ENCODE measurements at places on chromosomes 16 and 17.

GRCh38 chr16:85395207-85395912, 217.8 kb upstream of the GSE1 start:
- DNase-seq = peak; percentile 65

GRCh38 chr17:64176556-64176955, 46.6 kb upstream of the ERN1 start:
- no peak for DNase-seq

DNA sequence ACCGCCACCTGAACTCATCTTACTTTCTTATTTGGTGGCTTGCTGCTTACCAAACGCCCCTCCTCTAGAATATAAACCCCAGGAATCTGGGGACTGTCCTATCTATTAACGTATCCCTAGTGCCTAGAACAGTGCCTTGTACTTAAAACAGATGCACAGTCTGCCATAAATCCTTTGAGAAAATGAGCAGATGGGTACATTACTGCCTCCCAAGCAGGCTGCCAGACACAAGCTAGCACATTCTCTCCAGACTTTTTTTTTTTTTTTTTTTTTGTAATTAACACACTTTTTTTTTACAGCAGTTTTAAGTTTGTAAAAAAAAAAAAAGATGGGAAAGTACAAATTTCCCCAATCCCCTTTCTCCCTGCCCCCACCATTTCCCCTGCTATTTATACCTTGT, 57.3 kb upstream of the RPL38 start:
- no peak for DNase-seq

DNA sequence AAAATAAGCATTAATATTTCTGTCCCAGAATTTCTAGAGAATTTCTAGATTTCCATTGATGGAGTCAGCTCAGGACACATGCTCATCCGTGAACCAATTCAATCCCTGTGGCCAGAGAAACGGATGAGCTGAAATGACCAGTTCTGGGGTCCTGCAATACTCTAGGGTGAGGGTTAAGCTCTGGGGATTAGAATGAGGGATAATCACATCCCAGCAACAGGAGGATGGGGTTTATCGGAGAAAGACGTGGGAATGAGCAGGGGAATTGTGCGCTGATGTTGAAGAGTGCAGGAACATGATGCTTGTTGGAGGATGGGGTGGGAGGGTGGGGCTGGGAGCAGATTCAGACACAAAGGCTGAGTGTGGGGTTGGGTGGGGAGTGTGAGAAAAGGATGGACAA, 64.1 kb downstream of the SLC5A11 start:
- DNase-seq = no peak

DNA sequence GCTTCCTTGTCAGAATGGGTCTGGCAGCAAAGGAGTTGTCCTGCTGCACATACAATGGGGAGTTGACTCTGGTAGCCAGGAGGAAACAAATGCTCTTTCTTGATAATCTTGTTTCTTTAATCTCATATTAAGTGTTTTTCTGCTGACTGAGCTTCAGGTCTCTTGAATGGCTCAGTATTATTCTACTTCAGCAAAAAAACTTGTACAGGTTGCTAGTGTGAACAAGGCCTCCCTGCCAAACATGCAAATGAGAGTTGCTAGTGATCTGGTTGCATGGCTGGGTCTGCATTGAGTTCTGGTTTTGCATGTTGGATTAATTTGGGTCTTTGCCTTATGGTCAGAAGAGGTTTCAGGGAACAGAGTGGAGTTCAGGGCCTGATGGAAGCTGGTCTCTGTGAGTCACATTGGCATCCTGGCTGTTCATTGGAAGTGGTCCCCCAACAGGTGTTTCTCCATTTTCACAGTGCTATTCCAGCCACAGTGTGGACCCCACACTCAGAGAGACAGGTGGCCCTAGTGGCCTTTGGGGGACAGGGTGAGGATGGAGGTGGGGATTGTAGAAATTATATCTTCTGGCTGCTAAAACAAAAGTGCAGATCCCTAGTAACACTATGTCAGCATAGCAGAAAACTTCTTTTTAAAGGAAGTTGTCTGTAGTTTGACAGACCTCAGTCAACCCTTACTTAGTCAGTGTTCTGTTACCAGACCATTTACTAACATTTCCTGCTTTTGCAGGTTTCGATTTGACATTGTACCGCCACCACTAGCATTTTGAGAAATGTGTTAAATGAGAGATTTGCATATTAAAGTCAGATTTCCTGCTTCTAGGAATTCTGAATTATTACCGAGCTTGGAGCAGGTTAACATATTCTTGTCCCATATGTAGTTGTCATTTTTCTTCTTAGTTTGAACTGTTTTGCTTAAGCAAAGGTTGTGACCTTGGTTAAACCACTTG, 47.1 kb downstream of the EPN2 start:
- peak; percentile 56 for DNase-seq

DNA sequence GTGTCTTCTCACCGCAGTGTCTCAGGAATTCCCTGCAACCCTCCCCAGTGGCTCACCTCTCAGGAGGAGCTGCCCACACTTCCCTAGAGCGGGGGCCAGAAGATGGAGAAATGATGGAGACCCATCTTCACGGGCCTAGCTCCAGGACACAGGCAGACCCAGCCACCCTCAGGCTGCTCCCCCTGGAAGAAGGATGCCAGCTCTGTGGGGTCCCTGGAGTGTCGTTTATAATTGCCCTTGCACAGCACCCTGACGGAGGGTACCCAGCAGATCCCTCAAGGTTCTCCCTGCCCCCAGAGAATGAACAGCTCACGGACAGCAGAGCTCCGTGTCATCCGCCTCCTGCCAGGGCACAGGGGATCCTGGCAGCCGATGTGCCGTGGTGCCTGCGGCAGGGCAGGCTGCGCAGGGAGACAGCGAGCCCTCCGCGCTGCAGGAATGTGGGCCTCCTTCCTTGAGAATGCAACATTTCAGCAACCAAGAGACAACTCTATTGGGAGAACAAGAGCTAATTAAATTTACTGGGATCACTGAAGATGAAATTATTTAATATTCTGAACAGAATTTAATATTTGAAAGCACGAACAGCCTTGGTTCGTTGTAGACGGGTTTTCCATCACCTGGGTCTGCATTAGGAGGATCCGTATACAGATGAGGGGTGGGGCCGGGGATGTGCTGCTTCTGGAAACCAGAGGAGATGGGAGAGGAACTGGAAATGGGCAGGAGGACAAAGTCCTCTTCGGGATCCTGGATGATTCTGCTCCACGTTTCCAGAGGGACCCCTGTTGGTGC, 21.0 kb upstream of the RBFOX3 start:
- no peak for DNase-seq

- DNase-seq = no peak
These were observed 9.9 kb downstream of the ITPRIPL2 start for GRCh38 chr16:19123535-19124178.

DNA sequence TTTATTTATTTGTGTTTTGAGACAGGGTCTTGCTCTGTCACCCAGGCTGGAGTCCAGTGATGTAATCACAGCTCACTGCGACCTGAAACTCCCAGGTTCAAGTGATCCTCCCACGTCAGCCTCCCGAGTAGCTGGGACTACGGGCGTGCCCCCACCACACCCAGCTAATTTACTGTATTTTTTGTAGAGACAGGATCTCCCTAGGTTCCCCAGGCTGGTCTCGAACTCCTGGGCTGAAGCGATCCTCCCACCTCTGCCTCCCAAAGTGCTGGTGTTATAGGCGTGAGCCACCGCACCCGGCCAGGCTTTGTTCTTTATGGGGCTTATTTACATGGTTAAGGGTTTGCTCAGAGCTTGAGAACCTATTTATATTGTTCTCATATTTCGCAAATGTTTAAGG, 5.8 kb upstream of the MEIOB start:
- DNase-seq = no peak

DNA sequence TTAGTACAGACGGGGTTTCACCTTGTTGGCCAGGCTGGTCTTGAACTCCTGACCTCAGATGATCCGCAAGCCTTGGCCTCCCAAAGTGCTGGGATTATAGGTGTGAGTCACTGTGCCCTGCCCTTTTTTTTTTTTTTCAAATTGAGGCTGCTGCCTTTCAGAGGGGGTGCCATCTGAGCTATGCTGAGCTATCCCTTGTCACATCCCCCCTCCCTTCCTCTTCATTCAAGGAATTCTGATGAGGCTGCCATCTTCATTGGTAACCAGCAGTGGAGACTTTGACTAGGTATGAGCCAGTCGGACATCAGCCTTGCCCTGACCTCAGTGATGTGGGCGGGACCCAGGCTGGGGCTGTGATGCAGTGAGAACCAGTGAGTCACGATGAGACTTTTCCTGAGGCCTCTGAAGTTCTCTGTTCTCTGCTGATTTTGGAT, 24.4 kb upstream of the GPT2 start:
- DNase-seq = peak; percentile 88

DNA sequence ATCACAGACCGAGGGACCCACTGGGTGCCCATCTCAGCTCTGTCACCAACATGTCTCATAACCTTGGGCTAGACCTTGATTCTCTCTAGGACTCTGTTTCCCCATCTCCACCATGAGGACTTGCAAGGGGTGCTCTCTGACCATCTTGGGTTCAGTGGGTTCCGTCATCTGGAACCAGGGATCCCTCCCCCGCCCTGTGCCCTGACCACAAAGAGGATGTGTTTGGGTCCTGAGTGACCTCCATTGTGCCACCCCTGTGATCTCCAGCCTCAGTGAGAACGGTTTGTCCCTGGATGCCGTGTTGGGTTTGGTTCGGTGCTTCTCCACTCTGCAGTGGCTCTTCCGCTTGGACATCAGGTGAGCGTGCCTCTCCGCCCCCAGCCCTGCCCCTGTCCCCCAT, 49.1 kb upstream of the CPNE2 start:
- no peak for DNase-seq

GRCh38 chr17:36074365-36074764, 10.3 kb downstream of the CCL18 start:
- DNase-seq = no peak

GRCh38 chr16:84191466-84191865, 509 bp downstream of the ADAD2 start:
- no peak for DNase-seq

GRCh38 chr16:22901563-22901962, 87.6 kb downstream of the HS3ST2 start:
- no peak for DNase-seq

- peak; percentile 96 for DNase-seq
These were observed 27.1 kb downstream of the PMP22 start for GRCh38 chr17:15238057-15238456.

- DNase-seq = no peak
These were observed 65.1 kb downstream of the SDR42E1 start for GRCh38 chr16:81946206-81946605.

DNA sequence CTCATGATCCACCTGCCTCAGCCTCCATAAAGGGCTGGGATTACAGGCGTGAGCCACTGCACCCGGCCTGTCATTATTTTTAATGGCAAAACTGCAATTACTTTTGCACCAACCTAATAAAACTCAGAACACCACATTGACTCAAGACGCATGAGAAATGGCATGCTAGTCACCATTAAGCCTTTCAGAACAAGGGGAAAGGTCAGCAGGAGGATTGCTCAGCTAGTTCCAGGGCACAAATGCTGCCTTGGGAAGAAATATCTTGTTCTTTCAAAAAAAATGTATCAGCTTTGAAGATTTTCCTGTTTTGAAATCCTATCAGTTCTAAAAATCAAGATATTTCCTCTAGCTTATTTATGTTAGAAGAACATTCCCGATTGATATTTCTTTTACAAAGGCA, 32.4 kb upstream of the CDYL2 start:
- DNase-seq = no peak

DNA sequence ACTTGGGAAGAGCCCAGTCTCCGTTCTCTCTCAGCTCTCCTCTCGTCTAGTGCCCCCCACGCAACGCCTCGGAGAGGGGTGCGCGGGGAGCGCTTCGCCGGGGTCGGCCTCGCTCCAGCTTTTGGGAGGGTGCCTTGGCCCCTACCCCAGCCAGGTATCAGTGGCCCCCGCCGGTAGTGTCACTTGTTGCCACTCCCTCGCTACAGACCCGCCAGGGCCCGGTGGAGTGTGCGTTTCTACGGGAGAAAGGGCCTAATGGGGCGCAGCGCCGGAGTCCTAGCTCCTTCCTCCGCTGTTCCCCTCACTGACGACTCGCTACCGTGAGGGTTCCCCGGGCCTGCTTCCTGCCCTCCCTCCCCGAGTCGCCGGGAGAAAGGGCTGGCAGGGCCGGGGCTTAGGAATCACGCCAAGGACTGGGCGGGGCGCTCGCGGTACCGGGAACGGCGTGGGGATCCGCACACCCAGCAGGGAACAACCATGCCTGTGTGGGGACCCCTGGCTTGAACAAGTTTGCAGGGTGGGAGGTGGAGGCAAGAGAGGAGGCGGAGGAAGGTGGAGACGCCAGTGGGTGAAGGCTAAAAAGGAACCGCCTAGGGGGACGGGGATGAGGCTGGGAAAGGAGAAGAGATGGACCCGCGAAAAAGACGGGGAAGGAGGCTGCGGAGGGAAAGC, 997 bp upstream of the CDH11 start:
- DNase-seq = no peak

DNA sequence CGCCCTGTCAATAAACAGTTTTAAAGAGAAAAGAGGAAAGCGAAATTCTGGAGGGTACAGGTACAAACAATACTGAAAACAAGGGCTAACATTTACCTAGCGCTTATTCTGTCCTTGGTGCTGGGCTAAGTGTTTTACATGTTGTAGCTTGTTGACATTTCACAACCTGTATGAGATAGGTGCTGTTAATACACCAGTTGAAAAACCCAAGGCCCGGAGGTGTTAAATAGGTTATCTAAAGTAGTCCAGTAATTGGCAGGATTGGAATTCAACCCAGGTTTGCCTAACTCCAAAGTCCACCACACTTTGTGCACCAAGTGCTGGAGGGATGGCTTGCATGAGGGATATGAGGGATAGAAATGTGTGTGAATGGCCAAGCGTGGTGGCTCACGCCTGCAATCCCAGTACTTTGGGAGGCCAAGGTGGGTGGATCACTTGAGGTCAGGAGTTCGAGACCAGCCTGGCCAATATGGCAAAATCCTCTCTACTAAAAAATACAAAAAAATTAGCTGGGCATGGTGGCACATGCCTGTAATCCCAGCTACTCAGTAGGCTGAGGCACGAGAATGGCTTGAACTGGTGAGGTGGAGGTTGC, 2.9 kb downstream of the ATP6V0D1 start:
- DNase-seq = no peak

- DNase-seq = peak; percentile 37
These were observed 46.6 kb upstream of the WSB1 start for GRCh38 chr17:27247071-27247957.

DNA sequence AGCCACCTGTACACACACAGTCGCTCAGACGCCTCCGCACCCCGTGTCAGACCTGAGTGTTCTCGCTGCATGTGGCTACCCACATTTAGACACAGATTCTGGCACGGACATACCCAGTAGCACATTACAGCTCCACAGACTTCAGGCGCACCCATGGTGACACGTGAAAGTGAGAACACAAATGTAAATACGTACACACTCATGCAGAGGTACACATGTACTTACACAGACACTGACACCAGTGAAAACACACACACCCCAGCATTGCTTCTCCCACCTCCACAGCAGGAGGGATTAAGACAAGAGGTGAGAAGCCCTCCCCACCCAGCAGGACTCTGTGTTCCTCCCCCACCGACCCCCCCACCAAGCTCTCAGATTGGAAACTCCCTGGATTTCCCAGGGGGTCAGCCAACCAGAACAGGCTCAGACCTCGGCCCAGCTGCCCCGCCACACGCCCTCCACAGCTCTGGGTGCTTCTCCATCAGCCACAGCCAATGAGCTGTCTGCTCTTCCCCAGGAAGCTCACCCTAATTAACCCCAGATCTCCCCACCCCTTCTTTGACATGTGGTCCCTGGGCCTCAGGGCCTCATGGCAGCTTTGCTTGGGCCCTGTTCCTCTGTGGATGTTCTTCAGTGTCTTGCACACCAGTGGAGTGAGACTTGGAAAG, 5.3 kb upstream of the FOXN1 start:
- no peak for DNase-seq

- DNase-seq = peak; percentile 44
These were observed 19.9 kb downstream of the GJD3 start for GRCh38 chr17:40344421-40345160.
